ENCODE measurements at places on chromosomes 7 and 10.
A peak's percentile ranks its signal among the peaks of the same experiment; 100 is the strongest.

DNA sequence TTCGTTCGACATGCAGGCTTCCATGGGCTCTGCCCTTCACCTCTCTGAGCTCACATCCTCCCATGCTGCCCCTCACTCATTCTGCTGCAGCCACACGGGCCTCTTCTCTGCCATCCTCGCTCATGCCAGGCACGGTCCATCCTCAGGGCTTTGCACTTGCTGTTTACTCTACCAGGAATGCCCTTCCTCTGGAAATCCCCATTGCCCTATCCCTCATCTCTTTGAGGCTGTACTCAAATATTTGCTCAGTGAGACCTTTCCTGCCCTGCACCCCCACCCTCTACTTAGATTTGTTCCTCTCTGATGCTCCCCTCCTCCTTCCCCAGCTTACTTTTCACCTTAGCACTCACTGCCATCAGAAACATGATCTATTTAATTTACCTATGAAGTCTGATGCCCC, 107.0 kb upstream of the ZNF716 start:
- no peak for DNase-seq

DNA sequence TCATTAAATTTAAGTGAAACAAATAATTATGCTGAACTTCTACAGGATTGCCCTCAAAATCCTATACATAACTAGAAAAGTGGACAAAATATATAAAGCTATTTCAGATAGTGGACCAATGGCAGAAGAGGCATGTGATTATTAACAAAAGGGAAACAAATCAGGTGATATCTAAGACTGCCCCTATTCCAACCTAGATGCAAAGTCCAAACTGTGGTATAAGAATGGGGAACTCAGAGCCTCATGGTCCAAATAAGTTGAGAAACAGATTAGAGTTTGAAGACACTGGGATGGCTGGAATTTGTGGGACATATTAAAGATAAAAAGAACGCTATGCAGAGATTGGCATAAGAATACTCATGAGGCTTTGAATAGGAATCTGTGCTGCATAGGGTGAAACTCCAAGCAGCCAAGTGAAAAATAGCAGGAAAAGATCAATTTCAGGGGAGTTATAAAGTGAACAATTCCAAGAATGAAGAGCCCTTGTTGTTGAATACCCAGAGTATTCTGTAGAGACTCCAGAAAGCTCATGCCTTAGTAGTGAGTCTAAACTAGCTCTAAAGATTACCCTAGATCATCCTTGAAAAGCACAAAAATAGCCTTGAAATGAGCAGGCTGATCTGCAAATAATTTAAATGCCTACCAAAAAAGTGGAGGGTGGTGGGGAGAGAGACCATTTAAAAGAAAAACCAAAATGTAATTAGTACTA, 152.4 kb downstream of the IMMP2L start:
- DNase-seq = peak; percentile 37

- no peak for DNase-seq
Observed at GRCh38 chr10:82867056-82867455, 992.1 kb downstream of the NRG3 start.

DNA sequence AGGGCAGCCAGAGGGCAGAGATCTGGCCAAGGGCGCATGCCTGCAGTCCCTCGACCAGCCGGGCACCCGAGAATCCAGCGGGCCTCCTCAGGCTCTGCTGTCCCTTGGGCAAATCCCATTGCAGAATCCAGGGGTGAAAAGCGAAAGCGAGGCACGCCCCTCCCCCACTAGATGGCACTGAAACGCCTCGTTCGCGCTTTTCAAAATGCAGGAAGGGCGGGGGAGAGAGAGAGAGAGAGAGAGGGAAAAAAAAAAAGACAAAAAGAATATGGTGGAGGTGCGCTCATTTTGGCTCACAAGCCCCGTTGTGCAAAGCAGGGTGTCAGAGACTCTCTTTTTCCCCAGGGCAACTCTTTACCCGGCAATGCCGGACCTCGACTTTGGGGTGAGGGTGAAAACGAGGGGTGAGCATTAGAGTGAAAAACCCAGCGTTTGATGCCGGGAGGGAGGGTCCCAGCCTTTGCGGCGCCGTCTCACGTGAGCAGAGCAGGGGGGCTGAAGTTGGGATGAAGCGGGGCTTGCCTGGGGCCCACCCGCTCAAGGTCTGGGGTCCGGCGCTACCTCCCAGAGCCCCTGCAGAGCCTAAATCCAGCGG, 2.5 kb upstream of the TMEM178B start:
- no peak for DNase-seq

DNA sequence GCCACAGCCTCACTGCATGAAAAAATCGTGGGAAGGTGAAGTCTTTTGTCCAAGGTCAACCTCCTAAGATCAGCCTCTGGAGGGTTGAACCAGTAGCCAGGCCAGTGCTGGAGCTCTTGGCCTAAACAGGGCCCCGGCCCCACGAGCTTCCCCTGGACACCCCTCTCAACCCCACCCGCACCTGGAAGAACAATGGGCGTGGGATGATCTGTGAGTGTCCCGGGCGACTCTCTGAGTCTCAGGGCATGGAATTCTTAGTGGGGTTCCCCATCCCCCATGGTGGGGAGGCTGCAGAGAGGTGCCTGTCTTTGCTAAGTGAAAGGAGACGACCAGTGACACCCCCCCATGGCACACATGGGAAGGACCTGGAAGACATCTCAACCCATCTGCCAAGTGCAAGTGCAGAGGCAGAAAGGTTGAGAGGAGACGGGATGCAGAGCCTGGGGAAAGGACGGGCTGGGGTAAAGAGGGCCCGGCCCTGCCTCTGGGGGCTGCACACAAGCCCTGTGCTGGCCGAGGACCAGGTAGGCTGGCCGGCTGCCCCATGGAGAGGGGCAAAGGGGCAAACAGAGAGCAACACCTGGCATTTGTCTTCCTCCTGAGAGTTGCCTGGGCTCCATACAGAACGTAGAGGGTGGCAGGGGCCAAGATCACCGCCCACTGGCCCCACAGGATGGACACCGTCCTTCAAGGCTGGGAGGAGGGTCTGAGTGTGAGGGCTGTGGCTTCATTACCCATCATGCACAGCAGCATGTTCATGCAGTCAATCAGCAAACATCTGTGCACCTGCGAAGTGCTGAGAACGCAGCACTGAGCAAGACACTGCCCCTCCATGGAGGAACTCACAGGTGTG, 163.0 kb upstream of the PPP2R2D start:
- DNase-seq = no peak

GRCh38 chr7:118590107-118590506, 365.6 kb downstream of the ANKRD7 start:
- no peak for DNase-seq

GRCh38 chr10:43844221-43844620, 195.5 kb upstream of the ZNF32 start:
- no peak for DNase-seq

- no peak for DNase-seq
Observed at GRCh38 chr10:106910666-106911065, 253.8 kb downstream of the SORCS1 start.

DNA sequence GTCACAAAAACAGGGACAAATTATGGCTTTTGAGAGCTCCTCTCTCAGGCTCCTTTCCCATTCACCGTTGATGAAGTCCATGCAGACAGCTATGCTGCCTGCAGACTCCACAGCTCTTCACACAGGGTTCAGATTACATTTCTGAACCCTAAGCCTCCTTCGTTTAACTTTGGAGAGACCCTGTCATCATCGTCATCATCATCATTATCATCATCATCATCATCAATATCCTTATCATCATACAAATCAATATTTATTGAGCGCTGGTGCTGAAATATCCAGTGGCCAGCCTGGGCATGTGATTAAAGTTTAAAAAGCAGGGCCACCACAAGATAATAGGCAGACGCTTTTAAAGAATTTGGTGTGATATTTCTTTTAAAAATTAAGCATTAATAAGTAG, 66.6 kb downstream of the FRMPD2 start:
- no peak for DNase-seq

DNA sequence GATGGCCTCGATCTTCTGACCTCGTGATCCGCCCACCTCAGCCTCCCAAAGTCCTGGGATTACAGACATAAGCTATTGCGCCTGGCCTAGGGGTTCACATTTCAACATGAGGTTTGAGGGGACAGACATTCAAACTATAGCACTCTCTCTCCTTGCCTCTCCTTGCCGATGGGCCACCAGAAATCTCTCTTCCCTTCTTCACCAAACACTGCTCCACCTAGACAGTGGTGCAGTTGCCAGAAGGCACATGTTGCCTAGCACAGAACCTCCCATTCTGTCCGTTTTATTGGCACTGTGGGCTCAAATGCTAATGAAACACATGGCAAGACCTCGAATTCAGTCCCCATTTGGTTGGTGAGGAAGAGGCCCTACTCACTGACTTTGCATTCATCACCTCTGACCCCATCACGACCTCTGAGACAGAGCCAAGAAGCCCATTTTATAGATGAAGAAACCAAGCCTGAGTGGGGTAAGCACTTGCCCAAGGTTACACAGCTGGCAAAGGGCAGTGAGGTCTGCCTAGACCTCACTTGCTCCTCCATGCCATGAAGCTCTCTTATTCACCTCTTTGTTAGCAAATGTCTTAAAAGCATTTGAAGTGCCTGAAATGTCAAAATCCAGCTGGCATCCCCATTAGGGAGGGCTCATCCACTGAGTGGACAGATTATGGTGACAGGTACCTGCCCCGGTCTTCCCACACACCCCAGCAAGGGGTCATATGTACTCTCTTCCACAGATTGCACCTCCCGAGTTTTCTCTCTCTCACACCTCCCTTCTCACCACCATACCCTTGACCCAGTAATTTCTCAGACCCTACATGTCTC, 34.0 kb downstream of the GPRIN2 start:
- DNase-seq = no peak

DNA sequence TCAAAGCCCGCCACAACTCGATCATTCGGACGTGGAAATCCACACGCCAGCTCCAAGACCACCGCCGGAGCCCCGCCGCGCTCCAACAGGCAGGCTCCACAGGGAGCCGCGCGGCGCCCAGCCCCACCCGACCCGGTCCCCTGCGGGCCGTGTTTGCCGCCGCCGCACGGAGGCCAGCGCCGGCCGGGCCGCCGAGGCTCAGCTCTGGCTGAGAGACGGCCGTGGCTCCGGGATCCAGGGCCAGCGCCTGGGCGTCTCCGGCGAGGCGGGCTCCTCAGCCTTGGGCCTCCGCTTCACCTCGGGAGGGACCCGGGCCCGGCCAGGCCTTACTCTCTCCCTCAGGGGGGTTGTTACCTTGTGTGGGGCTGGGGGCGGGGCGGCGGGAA, 333 bp downstream of the SMNDC1 start:
- DNase-seq = no peak

- no peak for DNase-seq
Observed at GRCh38 chr7:139798221-139798620, 20.4 kb upstream of the HIPK2 start.

DNA sequence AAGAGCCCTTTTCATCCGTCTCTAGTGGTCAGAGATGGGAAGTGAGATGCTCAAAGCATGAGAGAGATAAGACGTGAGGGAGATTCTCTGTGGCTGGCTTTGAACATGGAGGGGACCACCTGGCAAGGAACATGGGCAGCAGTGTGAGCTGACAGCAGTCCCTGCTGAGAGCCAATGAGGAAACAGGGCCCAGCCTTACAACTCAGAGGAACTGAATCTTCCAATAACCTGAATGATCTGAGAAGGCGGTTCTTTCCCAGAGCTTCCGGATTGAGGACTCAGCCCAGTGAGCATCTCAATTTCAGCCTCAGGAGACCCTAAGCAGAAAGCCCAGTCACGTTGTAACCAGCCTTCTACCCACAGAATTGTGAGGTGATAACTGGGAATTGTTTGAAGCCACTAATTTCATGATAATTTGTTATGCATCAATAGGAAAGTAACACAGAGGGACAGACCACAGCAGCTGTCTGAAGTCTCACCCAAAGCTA, 33.9 kb upstream of the IKZF1 start:
- DNase-seq = no peak

DNA sequence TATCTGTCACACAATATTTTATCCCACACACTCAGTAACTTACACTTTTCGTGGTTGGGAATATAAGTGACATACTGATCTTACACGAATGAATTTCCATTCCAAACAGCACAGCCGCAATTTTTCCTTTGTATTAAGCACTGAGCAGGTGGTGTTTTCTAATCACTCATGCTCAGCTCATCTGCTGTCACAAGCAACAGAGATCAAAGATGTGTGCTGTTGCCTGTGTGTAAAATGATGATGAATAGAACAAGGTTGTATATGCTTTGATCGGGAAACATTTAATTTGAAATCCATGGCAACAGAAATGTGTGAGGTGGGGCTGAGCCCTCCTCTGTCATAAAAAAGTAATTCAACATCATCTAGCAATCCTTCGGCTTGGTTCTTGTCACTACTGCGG, 927.7 kb upstream of the MBL2 start:
- DNase-seq = no peak

GRCh38 chr10:124378881-124379471, 39.7 kb downstream of the OAT start:
- no peak for DNase-seq

- no peak for DNase-seq
Observed at GRCh38 chr7:68922850-68923249, 675.4 kb upstream of the AUTS2 start.

DNA sequence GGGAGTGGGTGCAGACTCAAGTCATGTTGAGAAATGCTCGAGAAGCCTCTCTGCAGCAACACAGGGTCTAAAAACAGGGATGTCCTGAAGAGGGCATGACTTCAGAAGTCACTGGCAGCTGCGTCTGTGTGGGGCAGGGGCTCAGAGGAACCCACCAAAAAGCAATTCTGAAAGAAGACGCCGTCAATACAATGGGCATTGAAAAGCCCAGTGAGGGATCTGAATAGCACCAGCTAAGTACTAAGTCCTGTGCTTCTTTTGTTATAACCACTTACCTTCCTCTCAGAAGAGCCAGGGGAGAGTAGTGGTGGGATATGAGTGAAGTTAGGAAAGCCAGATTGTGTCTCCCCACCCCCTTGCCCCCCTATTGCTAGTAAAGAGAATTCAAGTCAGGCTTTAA, 137.2 kb downstream of the INHBA start:
- no peak for DNase-seq

GRCh38 chr10:102645388-102645740, 1.1 kb downstream of the TRIM8 start:
- DNase-seq = no peak

- no peak for DNase-seq
Observed at GRCh38 chr10:16999665-17000451, 129.8 kb downstream of the CUBN start.

DNA sequence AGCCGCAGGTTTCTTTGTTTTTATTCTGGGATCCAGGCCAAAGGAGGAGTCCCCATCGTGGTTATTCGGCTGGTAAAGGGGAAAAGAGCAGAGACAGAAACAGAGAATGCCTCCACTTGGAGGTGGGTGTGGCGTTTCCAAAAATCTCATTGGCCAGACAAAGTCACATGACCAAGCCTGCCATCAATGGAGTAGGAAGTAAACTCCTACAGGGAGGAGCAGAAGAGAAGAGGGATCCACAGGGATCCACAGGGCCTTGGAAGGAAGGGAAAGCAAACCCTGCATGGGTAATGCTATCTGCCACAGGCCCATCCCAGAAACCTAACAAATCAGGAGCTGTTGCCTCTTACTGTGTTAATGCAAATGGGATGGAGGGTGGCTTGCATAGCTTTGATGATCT, 425.7 kb upstream of the GALNT17 start:
- DNase-seq = no peak

- no peak for DNase-seq
Observed at GRCh38 chr7:7672545-7673239, 32.1 kb downstream of the UMAD1 start.

Data from non-pigmented ciliary epithelial cell (primary cell).